ENCODE measurements at places on chromosomes 2 and 18.

GRCh38 chr2:181431674-181432073, 25.5 kb upstream of the ITGA4 start:
- no peak for DNase-seq

- no peak for DNase-seq
Measured at GRCh38 chr18:1013951-1014350, 109.3 kb downstream of the ADCYAP1 start.

- no peak for DNase-seq
Measured at GRCh38 chr2:207238831-207239701, 73.3 kb upstream of the KLF7 start.

- DNase-seq: no peak
Measured at GRCh38 chr2:128793404-128793803, 474.7 kb upstream of the HS6ST1 start.

- DNase-seq: no peak
Measured at GRCh38 chr2:72759755-72760154, 66.1 kb downstream of the EXOC6B start.

GRCh38 chr2:46845542-46846486, 69.8 kb downstream of the MCFD2 start:
- DNase-seq: no peak
